ENCODE measurements at places on chromosomes 5 and 9. TPM values are rescaled to one million over a fixed set of nuclear protein-coding genes. Genes with fewer than 3 reads are reported as not detected.

LIFR gene
- 85.0 TPM for total RNA-seq

PSD2 gene
- 0.17 TPM for total RNA-seq

LIX1 gene
- 1.2 TPM for total RNA-seq

PCDHB9 gene
- total RNA-seq: 2.4 TPM

CTSV gene
- not detected for total RNA-seq

ZMAT2 gene
- total RNA-seq: 30.8 TPM

SPINK4 gene
- total RNA-seq: not detected

ZNF483 gene
- total RNA-seq: 11.0 TPM

SLC9A3 gene
- total RNA-seq: 2.3 TPM

PRUNE2 gene
- 600 TPM for total RNA-seq

TUT7 gene
- 33.0 TPM for total RNA-seq

SLC22A5 gene
- 7.4 TPM for total RNA-seq

DMXL1 gene
- total RNA-seq: 43.2 TPM

NR5A1 gene
- total RNA-seq: 0.17 TPM

CMYA5 gene
- total RNA-seq: 8.4 TPM

Measured in esophagus muscularis mucosa (tissue), 4 donors.